ENCODE measurements at places on chromosomes 2 and 18. TPM values are rescaled to one million over a fixed set of nuclear protein-coding genes. Genes with fewer than 3 reads are reported as not detected.
A peak's percentile ranks its signal among the peaks of the same experiment; 100 is the strongest.

Gene OR6B2
- total RNA-seq = not detected

DNA sequence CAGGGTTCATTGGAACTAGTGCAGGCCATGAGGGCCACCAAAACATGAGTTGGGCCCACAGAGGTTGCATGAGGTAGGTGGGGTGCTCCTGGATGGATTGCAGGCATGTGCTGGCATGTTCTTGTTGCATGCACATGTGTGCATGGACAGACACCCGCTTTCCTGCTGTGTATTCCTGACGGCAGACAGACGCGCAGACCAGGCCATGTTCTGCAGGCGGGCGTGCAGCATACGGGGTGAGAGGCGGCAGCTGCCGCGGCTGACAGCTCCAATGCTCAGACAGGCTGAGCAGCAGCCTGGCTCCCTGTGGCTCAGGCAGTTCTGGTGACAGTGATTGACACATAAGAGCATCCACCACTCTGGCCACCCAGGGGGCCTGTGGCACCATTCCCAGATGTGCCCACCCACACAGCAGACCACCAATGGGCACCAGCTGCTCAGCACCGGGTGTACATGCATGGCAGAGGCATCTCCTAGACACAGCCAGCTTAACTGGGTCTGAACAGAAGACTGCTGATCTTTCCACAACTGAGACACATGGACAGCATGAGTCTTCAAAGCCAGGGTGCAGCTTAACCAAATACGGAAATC, 21.2 kb downstream of the HS1BP3 start:
- no peak overlapping the region for H3K27ac ChIP-seq
- no peaks in the 10 kb centered on the region for H3K27me3 ChIP-seq
- no peak for DNase-seq

DNA sequence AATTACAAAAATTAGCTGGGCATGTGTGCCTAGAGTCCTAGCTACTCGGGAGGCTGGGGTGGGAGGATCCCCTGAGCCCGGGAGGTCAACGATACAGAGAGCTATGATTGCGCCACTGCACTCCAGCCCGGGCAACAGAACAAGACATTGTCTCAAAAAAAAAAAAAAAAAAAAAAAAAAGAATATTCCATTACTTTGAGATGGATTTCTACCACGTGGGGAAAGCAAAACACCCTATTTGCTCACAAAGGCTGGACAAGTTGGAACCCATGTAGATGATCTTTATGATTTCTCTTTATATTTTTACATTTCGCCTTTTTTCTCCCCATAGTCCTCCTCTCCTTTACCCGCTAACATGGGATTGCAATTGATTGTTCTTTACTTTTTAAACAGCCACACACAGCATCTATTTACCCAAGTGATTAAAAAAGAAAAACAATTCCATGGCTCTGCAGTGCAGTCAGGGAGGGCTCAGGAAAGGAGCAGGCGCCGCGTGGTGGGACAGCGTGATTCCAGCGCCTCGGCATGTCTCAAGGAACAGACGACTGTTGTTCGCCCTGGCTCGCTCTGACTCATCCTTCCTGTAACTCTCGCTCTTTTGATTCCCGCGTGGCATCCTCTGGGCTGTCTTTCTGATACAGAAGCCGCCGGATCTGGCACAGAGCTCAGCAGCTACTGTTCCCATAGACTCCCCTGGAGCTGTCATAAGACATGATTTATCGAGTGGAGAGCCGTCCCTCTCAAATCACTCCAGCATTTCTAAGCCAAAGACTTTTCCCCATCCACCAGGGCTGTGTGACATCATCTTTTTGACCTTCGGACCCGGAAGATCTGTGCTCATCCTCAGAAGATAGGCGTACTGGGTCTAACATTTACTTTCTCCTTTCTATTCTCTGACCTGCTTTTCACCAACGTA, 230.4 kb upstream of the AGAP1 start:
- H3K4me1 ChIP-seq = peaks cover 23% of the 10 kb centered on the region
- H3K4me3 ChIP-seq = peak overlapping the region; percentile 20
- peak; percentile 73 for DNase-seq
- no peak overlapping the region for H3K27ac ChIP-seq

DNA sequence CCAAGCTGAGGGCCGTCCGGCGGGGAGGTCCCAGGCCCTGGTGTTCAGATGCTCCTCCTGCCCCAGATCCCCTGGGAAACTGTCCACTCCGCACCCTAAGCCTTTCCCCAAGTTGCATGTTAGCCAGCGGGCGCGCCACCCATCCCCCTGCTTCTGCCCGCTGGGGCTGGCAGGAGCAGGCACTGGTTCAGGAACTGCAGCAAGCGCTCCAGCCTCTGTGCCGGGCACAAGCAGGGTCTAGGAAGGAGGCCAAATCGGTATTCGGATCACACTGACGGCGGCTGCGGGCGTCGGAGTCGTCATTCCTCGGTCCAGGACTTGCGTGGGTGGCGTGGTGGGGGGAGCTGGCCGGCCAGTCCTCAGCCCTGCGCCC, 53.7 kb downstream of the FAM168B start:
- no peak for DNase-seq
- H3K27ac ChIP-seq = no peak overlapping the region
- H3K27me3 ChIP-seq = no peaks in the 10 kb centered on the region

Measured in PC-9 (cell line).